ENCODE measurements at places on chromosomes 16 and 17.

GRCh38 chr16:78890373-78890895 is 710.1 kb downstream of the MAF start:
- no peak for DNase-seq

DNA sequence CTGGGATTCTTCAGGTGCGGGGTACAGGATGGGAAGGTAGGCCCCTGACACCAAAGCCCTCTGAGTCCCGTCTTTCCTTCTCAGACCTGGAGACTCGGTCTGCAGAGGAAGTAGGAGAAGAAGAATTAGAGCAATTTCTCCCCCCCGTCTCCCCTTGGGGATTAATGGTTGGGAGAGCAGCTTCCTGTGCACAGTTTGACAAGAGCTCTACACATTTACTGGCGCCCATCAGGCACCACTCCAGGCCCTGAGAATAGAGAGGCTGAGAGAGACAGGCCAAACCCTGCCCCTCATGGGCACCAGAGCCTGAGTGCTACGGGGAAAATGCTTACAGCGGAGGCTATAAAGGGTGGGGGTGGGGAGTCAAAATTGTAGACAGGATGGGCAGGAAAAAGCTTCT is 3.5 kb upstream of the C16orf74 start:
- no peak for DNase-seq

- no peak for DNase-seq
Measured at GRCh38 chr16:13077816-13078215, 176.4 kb downstream of the SHISA9 start.

GRCh38 chr17:35705230-35705629 is 26.2 kb upstream of the RASL10B start:
- no peak for DNase-seq

Data from foreskin melanocyte (primary cell).